ENCODE measurements at places on chromosomes 5 and 9. TPM values are rescaled to one million over a fixed set of nuclear protein-coding genes. Genes with fewer than 3 reads are reported as not detected.

SLC25A2 gene
- 0.81 TPM for total RNA-seq

GIN1 gene
- total RNA-seq, result 5.2 TPM

CAPSL gene
- not detected for total RNA-seq

FABP6 gene
- total RNA-seq, result not detected

POLR3G gene
- total RNA-seq, result 4.4 TPM

CSF2 gene
- not detected for total RNA-seq

SPINK1 gene
- not detected for total RNA-seq

CHSY3 gene
- 19.7 TPM for total RNA-seq

INSYN2B gene
- 2.7 TPM for total RNA-seq

TMEM171 gene
- total RNA-seq, result 38.1 TPM

LCN2 gene
- not detected for total RNA-seq

THOC3 gene
- total RNA-seq, result 34.6 TPM

PRKAA1 gene
- 91.1 TPM for total RNA-seq

ROR2 gene
- 43.0 TPM for total RNA-seq

PITX1 gene
- not detected for total RNA-seq

IRX2 gene
- 17.1 TPM for total RNA-seq

TEK gene
- 1.3 TPM for total RNA-seq

AGXT2 gene
- total RNA-seq, result not detected

PKD2L2 gene
- not detected for total RNA-seq

TLX3 gene
- total RNA-seq, result not detected

GABRP gene
- not detected for total RNA-seq

CDH10 gene
- total RNA-seq, result not detected

MYOT gene
- not detected for total RNA-seq

ANKRD31 gene
- 0.13 TPM for total RNA-seq

IL9 gene
- not detected for total RNA-seq

SAPCD2 gene
- 3.4 TPM for total RNA-seq

NMUR2 gene
- total RNA-seq, result not detected

REXO4 gene
- total RNA-seq, result 22.2 TPM

BHMT2 gene
- not detected for total RNA-seq

PPP2R2B gene
- not detected for total RNA-seq

PCDHGB3 gene
- total RNA-seq, result 0.19 TPM

QSOX2 gene
- total RNA-seq, result 17.1 TPM

MYO10 gene
- total RNA-seq, result 89.5 TPM

SEMA6A gene
- 2.3 TPM for total RNA-seq

SPATA31D4 gene
- not detected for total RNA-seq

MARVELD2 gene
- total RNA-seq, result 0.71 TPM

FAM240B gene
- not detected for total RNA-seq

ARHGEF37 gene
- total RNA-seq, result 8.9 TPM

CYLC2 gene
- not detected for total RNA-seq

ADAMTSL2 gene
- total RNA-seq, result 0.11 TPM

CMYA5 gene
- 0.39 TPM for total RNA-seq

AUH gene
- total RNA-seq, result 14.6 TPM

RAI14 gene
- total RNA-seq, result 130 TPM

SLC46A2 gene
- not detected for total RNA-seq

DRD1 gene
- not detected for total RNA-seq

CBY3 gene
- total RNA-seq, result not detected

TMEM174 gene
- not detected for total RNA-seq

GHR gene
- total RNA-seq, result 2.7 TPM

AOPEP gene
- 108 TPM for total RNA-seq

DPH7 gene
- total RNA-seq, result 39.5 TPM

SIT1 gene
- not detected for total RNA-seq

ZCCHC7 gene
- 22.8 TPM for total RNA-seq

AIF1L gene
- total RNA-seq, result 31.1 TPM

PCDHB14 gene
- total RNA-seq, result 8.8 TPM

PCDHAC1 gene
- 3.3 TPM for total RNA-seq

Data from osteocyte (in vitro differentiated cells).